HFFc6 (cell line): ENCODE measurements at places on chromosomes 5 and 9. TPM values are rescaled to one million over a fixed set of nuclear protein-coding genes. Genes with fewer than 3 reads are reported as not detected.

Gene NIM1K
- total RNA-seq: 0.14 to 0.68 TPM (median 0.37 TPM) in 3 replicates

Gene ANKRD18A
- total RNA-seq: 2.8 to 3.2 TPM in 2 of 3 replicates, not detected in the other

Gene TICAM2
- total RNA-seq: 8.3 to 16.9 TPM (median 8.3 TPM) in 3 replicates

- DNase-seq: no peak
Observed at GRCh38 chr9:129064499-129064908, 16.4 kb upstream of the DOLPP1 start.

Gene ERGIC1
- total RNA-seq: 234 to 276 TPM (median 270 TPM) in 3 replicates

DNA sequence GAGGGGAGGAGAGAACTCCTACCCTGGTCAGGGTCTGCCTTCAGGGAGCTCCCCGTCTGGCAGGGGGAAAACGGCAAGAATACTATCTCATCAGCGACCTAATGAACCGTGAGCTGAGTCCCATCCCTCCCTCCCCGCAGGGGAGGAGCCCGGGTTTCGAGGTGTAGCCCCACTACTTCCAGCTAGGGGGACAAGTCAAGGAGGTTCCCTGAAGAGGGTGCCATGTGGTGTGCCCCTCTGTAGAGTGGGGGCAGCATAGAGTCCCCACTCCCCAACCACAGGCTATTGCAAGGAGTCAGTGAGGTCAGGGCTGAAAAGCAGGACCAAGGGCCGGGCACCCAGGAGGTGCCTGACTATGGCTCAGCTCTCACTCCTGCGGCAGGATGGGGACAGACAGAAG is 50.9 kb upstream of the RXRA start:
- DNase-seq: no peak

Gene AK6
- 31.8 to 47.0 TPM (median 35.8 TPM) in 3 replicates for total RNA-seq

GRCh38 chr5:173888473-173889131 is 453 bp downstream of the CPEB4 start:
- peak; percentile 21 for DNase-seq

- no peak for DNase-seq
Observed at GRCh38 chr5:159101685-159102084, 2.0 kb upstream of the EBF1 start.

GRCh38 chr9:128125580-128126354 is 1.8 kb downstream of the PTGES2 start:
- DNase-seq: no peak

Gene IL9
- not detected in 3 replicates for total RNA-seq

Gene KLHL3
- total RNA-seq: 0.26 and 1.2 TPM in 2 replicates

DNA sequence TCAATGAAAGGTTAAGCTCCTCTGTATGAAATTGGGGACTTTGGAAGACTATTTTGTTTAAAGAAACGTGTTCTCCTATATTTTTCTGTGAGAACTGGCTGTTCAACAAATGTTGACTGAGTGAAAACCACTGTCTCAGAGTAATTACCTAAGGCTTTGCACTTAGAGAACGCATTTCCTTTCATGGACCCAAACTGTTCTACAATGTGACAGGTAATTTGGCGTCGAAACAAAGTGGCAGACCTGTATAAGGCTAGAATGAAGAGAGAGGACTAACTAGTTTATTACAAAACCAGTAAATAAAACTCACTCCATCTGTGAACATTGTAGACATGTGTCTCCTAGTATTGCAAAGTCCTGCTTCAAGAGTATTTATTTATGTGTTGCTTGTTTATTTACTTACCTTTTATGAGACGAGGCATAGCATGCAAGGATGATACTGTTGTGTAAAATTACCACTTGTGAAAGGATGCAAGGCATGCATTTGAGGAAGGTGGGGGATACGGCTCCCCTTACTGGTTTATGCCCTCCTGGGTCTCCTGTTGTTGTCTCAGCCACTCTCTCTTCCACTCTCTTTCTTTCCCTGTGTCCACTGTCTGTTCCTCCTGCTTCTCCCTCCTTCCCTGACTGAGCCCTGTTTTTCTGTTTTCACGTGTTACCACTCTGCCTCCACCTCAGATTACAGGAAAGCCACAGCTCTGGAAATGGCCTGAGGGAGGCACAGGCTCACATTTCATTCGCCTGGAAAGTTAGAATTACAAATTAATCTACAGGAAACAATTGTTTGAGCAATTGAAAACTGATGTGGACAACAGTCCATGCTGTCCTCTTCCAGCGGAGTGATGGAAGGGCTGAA is 444.0 kb upstream of the ZNF608 start:
- peak; percentile 25 for DNase-seq

DNA sequence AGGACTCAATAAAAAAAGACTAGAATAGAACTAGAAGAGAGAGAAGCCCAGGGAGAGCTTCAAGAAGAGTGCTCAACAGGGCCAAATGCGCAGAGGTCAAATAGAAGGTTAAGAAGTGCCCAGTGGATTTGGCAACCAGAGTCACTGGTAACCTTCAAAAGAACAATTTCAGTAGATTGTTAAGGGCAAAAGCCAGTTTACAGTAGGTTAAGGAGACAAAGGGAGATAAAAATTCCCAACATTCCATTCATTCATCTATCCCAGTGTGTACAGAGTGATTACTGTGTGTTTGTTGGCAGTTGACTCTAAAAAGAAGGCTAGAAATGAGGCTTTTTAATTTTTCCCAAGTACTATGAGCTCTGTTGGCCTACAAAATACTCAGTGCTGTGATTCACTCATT is 69.4 kb downstream of the RIGI start:
- no peak for DNase-seq

- DNase-seq: peak; percentile 18
Observed at GRCh38 chr9:87594194-87594593, 96.5 kb downstream of the DAPK1 start.

DNA sequence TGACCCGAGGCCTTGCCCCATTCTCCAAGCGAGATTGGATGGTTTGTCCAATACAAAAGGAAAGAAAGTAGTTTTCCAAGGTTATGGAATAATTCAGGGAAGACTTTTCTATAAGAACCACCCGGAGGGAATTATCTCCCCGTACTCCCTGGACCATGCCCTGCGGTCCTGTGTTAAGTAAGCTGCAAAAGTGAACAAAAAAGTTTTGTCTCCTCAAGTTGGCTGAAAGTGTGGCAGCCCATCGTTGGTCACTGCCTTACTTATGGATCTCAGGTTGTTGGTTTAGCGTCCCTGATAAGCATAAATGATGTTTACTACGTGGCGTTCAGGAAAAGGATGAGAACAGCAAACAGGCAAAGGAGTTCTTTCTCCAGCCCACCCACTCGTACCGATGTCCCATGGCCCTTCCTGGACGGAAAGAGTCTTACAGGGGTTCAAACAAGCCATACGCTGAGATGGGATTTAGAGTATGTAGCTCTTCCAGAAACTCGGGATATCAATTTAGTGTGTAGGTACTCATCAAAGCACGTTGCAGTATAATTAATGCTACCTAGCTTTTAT is 413 bp upstream of the AUH start:
- DNase-seq: no peak

- DNase-seq: no peak
Observed at GRCh38 chr5:112686675-112687074, 51.0 kb upstream of the APC start.

- DNase-seq: no peak
Observed at GRCh38 chr5:11139217-11139865, 378.3 kb upstream of the DAP start.

DNA sequence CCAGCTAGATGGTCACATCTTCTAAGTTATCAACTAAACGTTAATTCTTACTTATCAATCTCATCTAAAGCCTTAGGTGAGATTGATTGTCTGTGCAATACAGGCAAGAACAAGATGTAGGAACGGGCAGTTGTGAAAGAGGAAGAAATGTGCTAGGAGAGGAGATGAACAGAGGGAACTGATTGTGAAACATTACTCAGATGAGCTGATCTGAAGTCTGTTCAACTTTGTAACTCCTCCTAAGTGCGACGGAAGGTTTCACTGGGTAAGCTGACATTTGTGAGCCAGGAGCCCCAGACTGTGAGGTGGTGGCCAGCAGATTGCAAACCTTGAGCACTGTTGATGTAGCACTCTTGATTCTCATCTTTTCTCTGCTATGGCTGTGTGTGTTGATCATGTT is 204.1 kb downstream of the CD180 start:
- DNase-seq: no peak

DNA sequence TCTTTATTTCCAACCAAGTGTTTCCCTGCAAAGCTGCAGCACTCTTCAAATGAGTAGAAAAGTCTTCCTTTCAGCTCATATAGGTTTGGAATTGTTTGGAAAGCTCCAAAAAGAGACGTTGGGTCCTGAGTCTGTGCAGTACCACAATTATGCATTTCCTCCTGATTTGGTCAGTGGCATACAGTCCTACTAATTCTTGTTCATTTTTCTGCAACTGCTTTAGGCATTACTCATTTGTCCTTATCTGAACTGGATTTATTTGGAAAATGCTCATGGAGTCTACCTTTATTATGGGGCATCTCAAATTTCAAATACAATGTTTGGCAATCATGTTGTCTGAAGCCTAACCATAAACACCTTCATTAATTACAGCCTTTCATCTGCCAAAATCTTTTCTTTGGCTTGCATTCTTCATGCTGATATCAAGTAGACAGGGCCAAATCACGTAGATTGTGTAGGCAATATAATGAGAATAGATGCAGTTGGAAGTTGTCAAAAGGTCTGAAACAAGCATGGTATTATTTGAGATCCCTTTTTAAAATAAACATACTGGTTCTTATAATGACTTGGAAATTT is 232.8 kb downstream of the TLE1 start:
- DNase-seq: peak; percentile 64

- DNase-seq: no peak
Observed at GRCh38 chr9:128204858-128205257, 1.7 kb downstream of the DNM1 start.

GRCh38 chr9:36632892-36633291 is 60.2 kb downstream of the MELK start:
- peak; percentile 23 for DNase-seq

Gene ZNF354B
- total RNA-seq: 5.5 to 7.2 TPM (median 6.3 TPM) in 3 replicates

Gene TJP2
- 25.5 to 45.1 TPM (median 29.6 TPM) in 3 replicates for total RNA-seq
